ENCODE measurements at places on chromosomes 11 and 22.
A peak's percentile ranks its signal among the peaks of the same experiment; 100 is the strongest.

GRCh38 chr11:30392221-30392784 is 69.4 kb downstream of the ARL14EP start:
- DNase-seq, result no peak

GRCh38 chr22:24066865-24067264 is 55.8 kb downstream of the CABIN1 start:
- no peak for DNase-seq

- DNase-seq, result no peak
Measured at GRCh38 chr11:111170761-111171379, 74.7 kb upstream of the POU2AF2 start.

GRCh38 chr11:104333977-104334376 is 170.0 kb upstream of the PDGFD start:
- DNase-seq, result peak; percentile 8

GRCh38 chr11:60500276-60500910 is 7.8 kb downstream of the MS4A12 start:
- no peak for DNase-seq

GRCh38 chr11:73404048-73404447 is 27.8 kb downstream of the RELT start:
- DNase-seq, result no peak

- no peak for DNase-seq
Measured at GRCh38 chr22:22810018-22810427, 77.6 kb upstream of the IGLL5 start.

DNA sequence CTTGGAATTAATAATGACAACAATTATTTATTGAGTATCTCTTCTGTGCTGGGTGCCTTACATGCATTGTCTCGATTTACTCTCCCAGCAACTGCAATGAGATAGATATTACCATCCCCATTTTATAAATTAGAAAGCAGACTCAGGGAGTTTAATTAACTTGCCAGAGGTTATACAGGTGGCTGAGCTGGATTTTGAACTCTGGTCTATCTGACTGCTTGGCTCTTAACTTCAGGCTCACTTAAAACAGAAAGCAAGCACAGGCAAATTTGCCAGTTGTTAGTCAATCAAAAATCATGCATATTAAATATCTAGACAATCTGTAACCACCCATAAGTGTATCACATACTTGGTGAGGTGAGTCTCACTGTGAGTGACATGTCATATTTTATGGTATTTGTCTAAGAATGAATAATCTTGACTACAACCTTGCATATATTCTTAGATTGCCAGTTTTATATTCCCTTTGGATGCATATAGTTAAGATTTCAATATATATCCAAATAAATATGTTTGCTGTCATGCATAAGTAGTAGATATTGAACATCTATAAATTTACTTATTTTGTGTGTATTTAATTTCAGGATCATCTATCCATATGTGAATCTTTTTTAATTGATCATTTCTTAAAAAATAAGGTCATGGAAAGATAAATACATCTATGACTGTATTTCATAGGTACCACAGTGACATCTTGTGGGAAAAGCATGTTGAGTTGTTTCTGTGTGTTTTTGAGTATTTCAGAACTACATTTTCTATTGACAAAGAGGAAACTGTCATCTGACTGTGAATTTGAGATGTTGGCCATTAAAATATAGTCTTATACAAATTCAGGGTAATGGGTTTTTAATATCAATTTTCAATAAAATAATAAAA is 112.0 kb upstream of the ARHGAP42 start:
- DNase-seq, result no peak

GRCh38 chr11:117794772-117795629 is 2.0 kb downstream of the DSCAML1 start:
- no peak for DNase-seq

GRCh38 chr11:829847-830294 is 2.2 kb downstream of the CRACR2B start:
- DNase-seq, result no peak

- DNase-seq, result no peak
Measured at GRCh38 chr11:62708793-62709192, 1.3 kb downstream of the GNG3 start.

DNA sequence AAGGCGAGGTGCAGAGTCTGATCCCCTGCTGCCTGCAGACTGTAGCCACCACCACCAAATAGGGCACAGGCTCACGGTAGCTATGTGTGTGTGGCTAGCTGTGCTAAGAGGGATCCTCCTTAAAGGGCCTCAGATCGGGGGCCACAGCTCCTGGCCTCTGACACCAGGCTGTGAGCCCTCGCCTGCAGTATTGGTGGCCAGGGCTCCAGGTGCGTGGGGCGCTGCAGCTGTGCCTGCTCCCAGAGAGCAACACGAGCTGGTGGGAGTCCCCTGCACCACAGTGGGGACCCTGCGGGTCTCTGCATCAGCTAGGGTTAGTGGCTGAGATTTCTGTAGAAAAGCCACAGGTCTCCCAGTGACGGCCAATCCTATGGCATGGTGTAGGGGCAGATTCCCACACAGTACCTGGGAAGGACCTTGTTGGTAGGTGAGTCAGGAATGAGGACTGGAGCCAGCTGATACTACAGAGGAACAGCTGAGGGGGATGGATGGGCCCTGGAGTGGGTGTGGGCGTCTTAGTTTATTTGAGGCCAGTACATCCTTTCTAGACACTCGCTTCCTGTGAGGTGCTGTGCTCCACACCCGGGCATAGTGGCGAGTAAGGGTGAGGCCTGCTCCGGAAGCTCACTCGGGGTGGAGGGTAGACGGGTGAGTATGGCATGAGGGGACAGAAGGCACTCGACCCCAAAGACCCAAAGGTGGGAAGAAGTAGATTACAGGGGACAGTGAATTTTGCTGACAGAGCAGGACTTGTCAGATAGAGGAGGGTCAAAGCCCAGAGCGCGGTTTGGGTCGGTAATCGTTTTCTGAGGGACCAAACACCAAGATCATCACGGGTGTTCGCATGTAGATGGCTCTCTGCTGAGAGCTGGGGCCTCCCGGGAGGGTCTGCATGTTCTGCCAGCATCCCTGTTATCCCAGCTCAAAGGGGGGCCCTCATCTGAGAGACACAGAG is 212.5 kb downstream of the TBC1D22A start:
- DNase-seq, result no peak

DNA sequence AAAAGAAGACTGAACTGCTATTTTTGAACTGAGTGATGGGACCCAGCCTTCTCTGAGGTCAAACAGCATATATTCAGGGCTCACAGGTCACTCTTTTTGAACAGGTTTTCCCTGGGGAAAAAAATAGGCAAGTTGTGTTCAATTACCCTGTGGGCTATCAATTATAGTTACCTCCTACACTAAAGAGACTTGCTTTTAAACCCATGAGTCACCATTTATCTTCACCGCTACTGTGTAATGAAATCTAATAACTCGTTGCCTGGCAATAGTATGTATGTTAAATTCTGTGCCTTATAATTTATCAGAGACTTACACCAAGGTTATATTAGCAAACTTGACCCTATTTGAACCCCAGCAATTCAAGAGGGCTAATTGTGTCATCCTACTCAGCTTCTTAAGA is 98.5 kb downstream of the CYP2R1 start:
- DNase-seq, result no peak

GRCh38 chr11:44837661-44838060 is 110.9 kb downstream of the TSPAN18 start:
- DNase-seq, result no peak

- no peak for DNase-seq
Measured at GRCh38 chr11:45698777-45699497, 33.5 kb upstream of the CHST1 start.

- DNase-seq, result peak; percentile 75
Measured at GRCh38 chr11:63478896-63479295, 12.1 kb downstream of the PLAAT5 start.

- DNase-seq, result no peak
Measured at GRCh38 chr11:34146411-34146810, 41.0 kb downstream of the NAT10 start.

DNA sequence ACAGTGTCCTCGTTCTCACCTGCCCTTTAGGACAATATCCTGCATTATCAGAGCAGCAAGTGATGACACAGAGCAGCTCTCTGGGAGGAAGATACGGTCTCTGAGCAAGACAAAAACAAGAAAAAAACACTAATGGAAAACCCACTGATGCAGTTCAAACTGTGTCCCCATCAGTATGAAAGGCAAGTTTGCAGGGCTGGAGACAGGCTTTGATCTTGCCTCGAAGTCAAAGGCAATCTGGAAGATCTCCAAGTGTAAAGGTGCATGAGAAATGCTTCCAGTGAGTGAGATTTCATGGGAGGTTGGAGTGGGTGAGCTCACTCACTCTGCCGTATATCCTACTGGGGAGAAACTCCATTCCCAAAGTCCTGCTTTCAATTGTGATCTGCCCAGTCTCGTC is 157.5 kb downstream of the KIRREL3 start:
- DNase-seq, result no peak

DNA sequence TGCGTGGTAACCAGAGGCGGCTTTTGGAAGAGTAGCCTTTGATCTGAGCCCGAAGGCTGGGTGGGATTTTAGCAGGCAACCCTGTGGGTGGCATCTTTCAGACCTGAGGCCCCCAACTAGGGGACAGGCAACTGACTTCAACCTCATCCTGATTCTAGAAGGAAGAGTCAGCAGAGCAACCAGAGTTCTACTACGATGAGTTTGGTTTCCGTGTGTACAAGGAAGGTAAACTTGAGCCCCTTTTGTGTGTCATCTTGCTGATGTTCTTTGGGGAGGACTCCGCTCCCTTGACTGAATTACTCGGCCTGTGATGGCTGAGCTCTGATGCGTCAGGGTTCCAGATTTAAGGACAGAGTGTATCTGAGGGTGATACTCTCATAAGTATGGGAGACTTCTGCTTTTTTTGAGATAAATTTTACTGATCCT is 31.6 kb downstream of the SGSM3 start:
- DNase-seq, result no peak

DNA sequence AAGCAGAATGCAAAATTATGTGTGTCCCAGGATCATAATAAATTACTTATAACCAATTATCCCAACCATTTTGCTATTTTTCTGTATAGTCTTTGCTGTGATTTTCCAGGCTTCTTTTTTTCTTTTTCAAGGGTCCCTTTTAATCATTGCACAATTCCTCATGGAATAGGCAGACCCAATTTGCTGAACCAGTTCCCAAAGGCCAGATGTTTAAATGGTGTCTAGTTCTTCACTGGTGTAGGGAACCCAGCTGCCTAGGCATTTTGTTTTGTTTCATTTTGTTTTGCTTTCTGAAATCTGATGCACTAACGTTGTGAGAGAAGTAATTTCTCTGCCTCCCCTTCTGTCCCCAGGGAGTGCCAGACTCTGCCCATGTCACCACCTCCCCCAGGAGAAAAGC is 60.4 kb downstream of the CHST1 start:
- DNase-seq, result no peak

GRCh38 chr22:17085277-17086181 is 729 bp downstream of the IL17RA start:
- no peak for DNase-seq

DNA sequence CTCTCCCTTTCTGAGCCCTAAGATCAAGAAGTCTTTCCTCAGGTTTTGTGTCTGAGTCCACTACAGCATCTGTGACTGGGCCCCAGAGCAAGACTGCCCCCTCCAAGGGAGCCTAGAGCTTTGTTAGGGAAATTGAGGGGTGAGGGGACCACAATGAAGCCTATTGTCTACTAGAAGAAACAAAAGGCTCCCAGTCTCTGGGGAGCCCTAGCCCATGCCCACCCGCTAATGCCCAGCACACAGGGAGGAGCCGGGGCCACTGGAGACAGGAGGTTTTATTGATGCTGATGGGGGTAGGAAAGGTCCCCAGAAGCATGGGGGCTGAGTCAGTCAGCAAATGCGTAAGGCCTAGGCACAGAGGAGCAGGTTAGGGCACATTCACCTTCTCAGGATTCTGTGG is 14.0 kb downstream of the RHOG start:
- DNase-seq, result no peak

GRCh38 chr11:68806931-68807844 is 34.5 kb downstream of the CPT1A start:
- DNase-seq, result no peak

DNA sequence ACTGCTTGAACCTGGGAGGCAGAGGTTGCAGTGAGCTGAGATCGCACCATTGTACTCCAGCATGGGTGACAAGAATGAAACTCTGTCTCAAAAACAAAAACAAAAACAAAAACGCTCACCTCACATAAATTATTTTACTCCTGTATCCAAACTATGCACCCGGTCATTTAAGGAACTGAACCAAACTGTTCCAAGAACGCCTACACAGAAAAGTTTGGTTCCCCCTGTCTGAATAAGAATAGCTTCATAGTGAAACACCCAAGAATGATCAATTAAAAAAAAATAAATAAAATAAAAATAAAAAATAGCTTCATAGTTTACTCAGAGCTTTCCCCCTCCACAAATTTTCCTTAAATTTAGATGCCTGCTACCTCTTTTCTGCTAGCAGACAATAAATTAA is 13.7 kb downstream of the NUP98 start:
- DNase-seq, result no peak

DNA sequence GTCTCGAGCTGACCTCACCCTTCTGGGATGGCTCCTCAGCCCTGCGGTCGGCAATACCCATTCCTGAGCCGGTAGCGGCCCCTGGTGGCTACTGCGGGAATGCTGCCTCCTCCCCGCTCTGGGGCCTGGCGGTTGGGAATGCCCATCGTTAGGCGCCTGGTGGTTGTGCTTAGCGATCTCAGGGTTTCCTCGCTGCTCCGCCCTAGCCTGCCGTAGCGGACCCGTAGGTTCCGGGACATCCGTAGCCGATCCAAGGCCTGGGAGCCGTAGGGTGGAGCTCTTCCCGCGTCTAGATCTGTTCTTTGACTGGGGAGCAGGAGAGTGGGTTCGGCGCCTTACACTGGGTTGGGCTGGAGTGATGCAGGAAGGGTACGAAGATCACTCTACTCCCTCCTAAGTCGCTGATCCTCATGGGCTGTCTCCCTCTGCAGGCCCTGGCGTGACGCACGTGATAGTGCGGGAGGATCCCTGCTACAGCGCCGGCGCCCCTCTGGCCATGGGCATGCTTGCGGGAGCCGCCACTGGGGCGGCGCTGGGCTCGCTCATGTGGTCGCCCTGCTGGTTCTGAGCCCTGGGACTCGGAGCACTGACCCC is 14.8 kb downstream of the PLEKHB1 start:
- peak; percentile 85 for DNase-seq

DNA sequence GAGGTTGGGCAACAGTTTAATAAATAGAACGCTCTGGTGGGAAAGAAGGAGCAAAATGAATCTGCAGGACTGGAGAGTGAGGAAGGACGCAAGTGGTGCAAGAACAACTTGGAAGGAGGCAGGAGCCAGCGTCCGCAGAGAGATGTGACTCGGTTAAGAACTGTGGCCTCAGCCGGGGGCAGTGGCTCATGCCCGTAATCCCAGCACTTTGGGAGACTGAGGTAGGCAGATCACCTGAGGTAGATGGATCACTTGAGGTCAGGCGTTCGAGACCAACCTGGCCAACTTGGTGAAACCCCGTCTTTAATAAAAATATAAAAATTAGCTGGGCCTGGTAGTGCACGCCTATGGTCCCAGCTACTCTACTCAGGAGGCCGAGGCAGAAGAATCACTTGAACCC is 319.7 kb downstream of the LARGE1 start:
- DNase-seq, result no peak

GRCh38 chr11:123434911-123435310 is 4.8 kb downstream of the GRAMD1B start:
- DNase-seq, result no peak

GRCh38 chr11:3835751-3836150 is 5.0 kb downstream of the RHOG start:
- no peak for DNase-seq

GRCh38 chr11:94734563-94735275 is 33.4 kb upstream of the AMOTL1 start:
- no peak for DNase-seq

GRCh38 chr22:38748487-38749136 is 7.2 kb downstream of the SUN2 start:
- no peak for DNase-seq

- no peak for DNase-seq
Measured at GRCh38 chr11:34948696-34949095, 32.3 kb downstream of the PDHX start.

GRCh38 chr11:45820211-45820857 is 15.4 kb downstream of the SLC35C1 start:
- no peak for DNase-seq

Data from CD4-positive, alpha-beta T cell (primary cell).